Sigmoid colon (tissue), 7 donors: ENCODE measurements at places on chromosomes 2 and 18. TPM values are rescaled to one million over a fixed set of nuclear protein-coding genes. Genes with fewer than 3 reads are reported as not detected.
A peak's percentile ranks its signal among the peaks of the same experiment; 100 is the strongest.

DNA sequence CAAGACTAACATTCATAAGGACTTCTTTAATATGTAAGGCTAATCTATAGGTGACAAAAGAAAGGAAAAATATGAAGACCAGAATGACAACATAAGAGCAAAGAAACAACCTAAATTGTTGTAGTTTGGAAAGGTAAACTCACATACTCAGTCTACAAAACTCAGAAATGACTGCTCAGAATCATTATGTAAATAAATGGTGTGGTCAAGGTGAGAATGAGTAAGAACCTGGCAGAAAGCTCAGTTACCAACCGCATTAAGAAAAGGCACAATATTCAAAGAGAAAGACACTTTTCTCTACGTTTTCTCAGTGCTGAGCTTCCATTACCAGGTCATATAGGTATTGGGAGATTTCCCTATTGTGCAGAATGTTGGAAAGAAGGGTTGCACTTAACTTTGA lies 15.8 kb downstream of the ATF2 start:
- DNase-seq: no peak
- no peak overlapping the region for H3K4me3 ChIP-seq
- H3K27me3 ChIP-seq: no peaks in the 10 kb centered on the region
- H3K36me3 ChIP-seq: no peaks in the 10 kb centered on the region
- no peak overlapping the region for H3K27ac ChIP-seq

Gene TMEM163
- total RNA-seq: 0.28 TPM

DNA sequence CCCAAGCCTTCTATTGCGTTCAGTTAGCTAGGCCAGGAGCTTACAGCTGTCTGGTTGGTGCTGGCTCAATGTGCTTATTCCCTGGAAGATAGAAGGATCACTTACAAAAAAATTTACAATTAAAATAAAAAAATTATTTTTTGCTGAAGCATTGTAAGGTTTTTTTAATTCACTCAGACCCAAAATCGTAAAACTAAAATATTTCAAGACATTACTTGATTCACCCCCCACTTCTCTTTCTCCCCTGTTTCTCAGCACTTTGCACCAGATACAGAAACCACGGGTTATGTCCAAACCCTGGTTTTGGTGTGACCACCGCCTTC lies 911 bp upstream of the PTPRM start:
- H3K36me3 ChIP-seq: no peaks in the 10 kb centered on the region
- H3K4me1 ChIP-seq: no peaks in the 10 kb centered on the region
- peak overlapping the region; percentile 95 for H3K27ac ChIP-seq
- no peaks in the 10 kb centered on the region for H3K27me3 ChIP-seq
- peak overlapping the region; percentile 93 for H3K4me3 ChIP-seq

- H3K4me3 ChIP-seq: peak overlapping the region; percentile 93
- no peak overlapping the region for H3K27ac ChIP-seq
- H3K27me3 ChIP-seq: no peaks in the 10 kb centered on the region
- DNase-seq: no peak
- peaks cover 65% of the 10 kb centered on the region for H3K4me1 ChIP-seq
- peaks cover 27% of the 10 kb centered on the region for H3K36me3 ChIP-seq
Observed at GRCh38 chr2:159714247-159714930, 2.1 kb downstream of the MARCHF7 start.
